Pulmonary artery endothelial cell (primary cell): ENCODE measurements at places on chromosomes 3 and 15. TPM values are rescaled to one million over a fixed set of nuclear protein-coding genes. Genes with fewer than 3 reads are reported as not detected.

The ROPN1 gene
- not detected in 2 replicates for total RNA-seq

The SERINC4 gene
- total RNA-seq = not detected in 2 replicates

GRCh38 chr3:155218462-155218861 lies 75.0 kb downstream of the STRIT1 start:
- DNase-seq = no peak

The PLAAT1 gene
- total RNA-seq = 0.14 and 0.26 TPM in 2 replicates

- DNase-seq = no peak
Measured at GRCh38 chr3:41307065-41307464, 107.8 kb downstream of the CTNNB1 start.

The GOLGA6D gene
- not detected in 2 replicates for total RNA-seq

The SSUH2 gene
- not detected in 2 replicates for total RNA-seq

The CHP1 gene
- 89.9 and 91.7 TPM in 2 replicates for total RNA-seq

The GRAMD1C gene
- total RNA-seq = 19.0 and 20.2 TPM in 2 replicates

- DNase-seq = no peak
Measured at GRCh38 chr3:162978136-162978535, 1481.5 kb downstream of the OTOL1 start.

The SLC12A1 gene
- total RNA-seq = not detected in 2 replicates

The ZNF860 gene
- 1.6 and 3.2 TPM in 2 replicates for total RNA-seq

DNA sequence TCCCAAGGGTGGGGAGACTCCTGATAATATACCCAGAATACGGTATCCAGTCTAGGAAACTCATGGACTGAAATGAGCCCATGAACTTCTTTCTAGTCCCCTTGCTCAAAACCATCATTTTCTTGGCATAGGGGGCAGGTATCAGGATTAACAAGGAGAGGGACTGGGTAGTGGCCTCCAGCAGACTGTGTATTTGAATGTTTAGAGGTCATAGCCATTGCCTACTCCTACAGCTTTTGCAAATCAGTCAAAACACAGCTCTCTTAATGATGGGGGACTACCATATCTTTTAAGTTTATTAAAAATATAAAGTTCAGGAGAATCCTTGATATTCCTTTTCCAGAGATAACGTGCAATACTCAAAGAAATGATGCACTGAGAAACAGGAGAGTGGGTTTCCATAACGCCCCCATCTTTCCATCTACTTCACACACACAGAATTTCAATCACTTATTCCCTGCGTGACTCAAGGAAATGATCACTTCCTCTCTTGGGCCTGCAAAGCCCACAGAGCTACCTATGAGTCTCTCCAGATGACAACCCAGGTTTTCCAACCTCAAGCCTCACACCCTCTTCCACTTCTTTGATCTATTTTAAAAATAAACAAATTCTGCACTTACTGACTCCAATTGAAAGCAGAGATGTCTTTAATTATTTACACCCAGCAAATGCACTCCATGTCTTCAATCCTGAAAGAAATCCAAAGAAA lies 584.0 kb upstream of the LMCD1 start:
- no peak for DNase-seq

DNA sequence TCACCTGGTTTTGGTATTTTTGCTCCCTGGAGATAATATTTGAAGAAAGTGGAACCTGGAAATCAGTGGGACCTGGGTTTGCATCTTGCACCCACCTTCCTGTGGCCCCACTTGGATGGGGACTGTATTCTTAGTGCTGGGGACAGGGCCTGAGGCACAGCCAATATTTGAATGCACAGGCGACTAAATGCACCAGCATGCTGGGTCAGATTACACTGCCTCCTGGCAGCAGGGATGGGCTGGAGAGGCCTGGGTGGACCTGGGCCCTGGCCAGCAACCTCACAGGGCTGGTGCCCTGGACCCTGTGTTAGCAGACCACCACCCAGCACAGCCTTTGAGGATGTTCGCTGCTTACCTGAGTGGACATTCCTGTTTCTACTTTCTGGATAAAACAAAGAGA lies 10.5 kb downstream of the ITIH4 start:
- DNase-seq = no peak

- no peak for DNase-seq
Measured at GRCh38 chr3:154967090-154967489, 113.0 kb upstream of the MME start.

- no peak for DNase-seq
Measured at GRCh38 chr15:29792426-29793159, 29.7 kb downstream of the TJP1 start.

- peak; percentile 35 for DNase-seq
Measured at GRCh38 chr3:99925584-99926230, 108.0 kb downstream of the CMSS1 start.

The GADL1 gene
- total RNA-seq = not detected in 2 replicates

DNA sequence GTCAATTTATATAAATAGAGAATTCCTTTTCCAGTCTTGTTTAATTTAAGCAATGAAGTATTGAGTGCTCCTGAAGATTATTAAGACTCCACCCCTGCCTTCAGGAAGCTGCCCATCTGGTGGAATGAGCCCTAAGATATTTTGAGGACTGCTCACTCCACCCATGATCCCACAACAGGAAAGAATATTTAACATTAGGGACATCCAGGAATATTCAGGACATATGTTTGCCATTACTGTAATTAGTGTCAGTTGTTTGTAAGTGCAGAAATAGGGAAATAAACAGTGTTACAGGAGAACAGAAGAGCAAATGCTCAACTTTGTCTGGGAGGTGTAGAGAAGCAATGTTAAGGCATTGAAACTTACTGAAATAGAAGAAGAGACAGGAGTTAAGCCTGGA lies 375.0 kb downstream of the ROBO2 start:
- DNase-seq = no peak

GRCh38 chr15:73941449-73941848 lies 15.2 kb downstream of the LOXL1 start:
- no peak for DNase-seq

DNA sequence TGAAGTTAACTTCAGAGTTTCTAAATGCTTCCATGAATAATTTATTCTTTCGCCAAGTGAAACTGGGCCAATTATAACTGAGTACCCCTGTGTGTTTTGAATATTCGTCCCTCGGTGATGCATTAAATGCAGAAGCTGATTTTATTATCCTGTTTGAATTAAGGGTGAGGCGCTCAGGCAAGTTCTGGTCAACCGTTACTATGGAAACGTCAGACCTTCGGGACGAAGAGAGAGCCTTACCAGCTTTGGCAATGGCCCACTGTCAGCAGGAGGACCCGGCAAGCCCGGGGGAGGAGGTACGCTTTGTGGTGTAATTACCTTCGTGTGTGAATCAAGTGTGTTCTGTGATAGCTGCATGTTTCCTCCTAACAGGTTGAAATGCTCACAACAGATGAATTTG lies 239.8 kb downstream of the ITPR1 start:
- no peak for DNase-seq

DNA sequence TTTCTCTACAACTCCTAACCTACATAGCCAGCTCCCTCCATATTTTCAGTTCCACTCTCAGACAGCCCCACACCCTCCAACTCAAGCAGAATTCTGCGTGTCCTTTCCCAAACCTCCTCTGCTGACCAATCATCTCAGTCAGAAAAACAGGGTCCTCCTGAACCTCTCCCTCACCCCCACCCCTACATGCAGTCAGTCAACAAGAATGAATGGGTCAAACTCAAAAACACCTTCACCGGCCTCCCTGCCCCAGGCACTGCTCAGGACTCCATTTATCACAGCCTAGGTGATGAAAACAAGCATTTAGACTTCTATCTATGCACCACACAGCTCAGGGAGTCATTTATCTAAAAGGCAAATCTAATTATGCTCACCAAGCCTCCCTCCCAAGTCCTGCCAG lies 32.4 kb downstream of the MYL3 start:
- no peak for DNase-seq

DNA sequence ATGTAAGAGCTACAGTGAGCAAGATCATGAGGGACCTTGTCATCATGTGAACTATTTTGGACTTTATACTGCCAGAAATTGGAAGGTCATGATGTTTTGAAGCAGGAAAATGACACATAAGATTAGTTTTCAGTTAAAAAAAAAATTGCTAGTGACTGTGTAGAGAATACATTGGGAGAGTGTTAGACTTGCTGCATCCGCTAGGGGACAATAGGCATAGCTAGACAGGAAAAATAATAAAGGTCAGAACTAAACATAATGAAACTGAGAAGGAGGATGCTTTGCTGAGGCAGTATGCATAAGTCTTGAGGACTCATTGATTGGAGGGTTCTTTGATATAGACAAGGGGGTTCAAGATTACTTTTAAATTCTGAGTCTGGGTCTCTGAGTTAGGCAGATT lies 275.8 kb upstream of the KCNH8 start:
- DNase-seq = no peak

DNA sequence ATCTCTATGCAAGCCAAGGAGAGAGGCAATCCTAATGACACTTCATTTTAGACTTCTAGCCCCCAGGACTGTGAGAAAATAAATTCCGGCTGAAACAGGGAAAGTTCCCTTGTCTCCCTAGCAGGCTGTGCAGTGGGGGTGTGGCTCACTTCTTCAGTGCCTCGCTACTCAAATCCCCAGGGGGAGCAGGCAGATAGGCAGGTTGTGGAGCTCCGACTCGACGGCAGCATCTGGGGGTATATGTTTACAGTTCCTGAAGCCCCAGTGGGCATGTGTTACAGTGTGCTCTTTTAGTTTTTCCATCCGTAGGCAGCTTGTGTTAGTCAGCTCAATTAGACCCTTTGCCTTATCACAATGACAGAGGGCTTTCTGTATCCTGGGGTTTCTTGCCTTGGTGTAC lies 836.5 kb downstream of the PDCD6IP start:
- no peak for DNase-seq

- DNase-seq = no peak
Measured at GRCh38 chr3:109900783-109901182, 563.4 kb upstream of the DPPA4 start.

The GOLGA8S gene
- under 0.01 and 0.04 TPM in 2 replicates for total RNA-seq
